ENCODE measurements at places on chromosomes 6 and 20.

DNA sequence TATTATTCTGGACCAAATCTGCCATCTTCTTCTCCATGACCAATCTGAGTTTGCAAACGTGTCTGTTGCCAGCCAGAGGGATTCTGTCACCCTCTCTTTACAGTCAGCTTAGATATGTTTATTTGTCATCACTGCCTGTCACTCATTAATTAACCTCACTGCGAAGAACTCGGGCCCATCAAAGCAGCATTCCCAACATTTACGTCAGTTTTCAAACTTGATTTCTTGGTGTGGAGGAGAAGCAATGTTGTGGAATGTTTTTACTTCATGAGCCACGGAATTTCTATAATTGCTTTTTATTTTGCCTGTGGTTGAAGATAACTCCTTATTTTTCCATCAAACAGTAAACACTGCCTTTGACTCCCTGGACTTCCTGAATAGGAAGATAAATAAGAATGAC, 91.8 kb upstream of the CNKSR3 start:
- DNase-seq, result no peak

DNA sequence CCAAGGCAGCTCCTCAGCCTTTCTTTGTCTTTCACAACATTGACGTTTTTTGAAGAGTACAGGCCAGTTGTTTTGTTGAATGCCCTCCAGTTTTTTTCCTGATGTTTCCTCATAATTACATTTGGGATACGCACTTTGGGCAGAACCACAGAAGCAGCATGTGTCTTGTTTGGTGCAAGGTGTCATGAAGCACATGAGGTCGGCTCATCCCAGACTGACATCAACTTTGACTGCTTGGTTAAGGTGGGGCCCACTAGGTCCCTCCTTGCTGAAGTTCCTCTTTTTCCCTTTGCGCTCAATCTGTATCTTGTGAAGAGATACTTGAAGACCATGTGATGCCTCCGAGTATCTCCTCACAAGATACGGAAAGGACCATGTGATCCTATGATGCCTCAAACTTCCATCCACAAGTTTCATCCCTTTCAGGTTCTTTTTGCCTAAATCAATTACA, 10.5 kb downstream of the SNAI1 start:
- no peak for DNase-seq

DNA sequence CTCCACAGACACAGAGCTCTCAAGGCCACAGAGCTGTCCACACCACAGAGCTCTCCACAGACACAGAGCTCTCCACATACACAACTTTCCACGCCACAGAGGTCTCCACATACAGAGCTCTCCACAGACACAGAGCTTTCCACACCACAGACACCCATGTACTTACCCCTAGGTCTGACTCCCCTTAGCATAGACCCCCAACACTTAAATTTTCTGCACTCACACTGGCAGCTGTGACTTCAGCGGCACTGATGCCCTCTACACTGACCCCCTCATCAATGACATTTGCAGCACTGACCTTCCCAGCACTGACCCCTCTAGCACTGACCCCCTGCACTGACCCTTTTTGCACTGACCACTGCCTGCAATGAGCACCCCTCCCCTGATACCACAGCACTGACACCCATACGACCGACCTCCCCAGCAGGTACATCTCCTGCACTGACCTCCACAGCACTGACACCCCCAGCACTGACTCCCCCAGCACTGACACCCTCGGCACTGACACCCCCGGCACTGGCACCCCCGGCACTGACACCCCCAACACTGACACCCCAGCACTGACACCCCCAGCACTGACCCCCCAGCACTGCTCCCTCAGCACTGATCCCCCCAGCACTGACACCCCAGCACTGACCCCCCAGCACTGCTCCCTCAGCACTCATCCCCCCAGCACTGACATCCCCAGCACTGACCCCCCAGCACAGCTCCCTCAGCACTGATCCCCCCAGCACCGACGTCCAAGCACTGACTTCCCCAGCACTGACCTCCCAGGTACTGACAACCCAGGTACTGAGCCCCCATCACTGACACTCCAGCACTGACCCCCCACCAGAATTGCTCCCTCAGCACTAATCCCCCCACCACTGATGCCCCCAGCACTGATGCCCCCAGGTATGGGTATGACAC, 56.5 kb downstream of the ERMARD start:
- DNase-seq, result no peak

DNA sequence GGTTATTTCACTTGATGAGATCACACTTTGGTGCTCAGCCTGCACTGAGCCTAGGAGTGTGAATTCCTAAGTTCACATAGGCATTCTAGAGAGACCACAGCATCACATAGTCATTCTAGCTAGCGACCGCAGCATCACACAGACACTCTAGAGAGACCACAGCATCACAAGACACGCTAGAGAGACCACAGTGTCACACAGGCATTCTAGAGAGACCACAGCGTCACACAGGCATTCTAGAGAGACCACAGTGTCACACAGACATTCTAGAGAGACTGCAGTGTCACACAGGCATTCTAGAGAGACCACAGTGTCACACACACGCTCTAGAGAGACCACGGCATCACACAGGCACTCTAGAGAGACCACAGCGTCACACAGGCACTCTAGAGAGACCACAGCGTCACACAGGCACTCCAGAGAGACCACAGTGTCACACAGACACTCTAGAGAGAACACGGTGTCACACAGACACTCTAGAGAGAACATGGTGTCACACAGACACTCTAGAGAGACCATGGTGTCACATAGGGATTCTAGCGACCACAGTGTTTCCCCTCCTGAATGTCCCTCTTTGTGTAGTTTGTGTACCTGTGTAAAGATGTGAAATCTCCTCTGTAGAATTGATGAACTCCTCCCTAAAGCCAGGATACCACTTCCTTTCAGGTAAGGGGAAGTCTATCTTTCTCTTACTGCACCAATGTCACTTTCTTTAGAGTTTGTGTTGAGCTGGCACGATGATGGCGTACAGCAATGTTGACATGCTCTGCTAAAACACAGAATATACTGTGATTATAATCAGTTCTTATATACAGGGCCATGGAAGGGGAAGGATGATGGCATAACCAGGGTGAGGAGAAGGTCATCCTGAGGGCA, 169.4 kb downstream of the ZDHHC14 start:
- no peak for DNase-seq

GRCh38 chr6:158960026-158960425, 40.0 kb downstream of the RSPH3 start:
- no peak for DNase-seq
